Right ventricle myocardium inferior (tissue), 1 donor: ENCODE measurements at places on chromosomes 16 and 17.

DNA sequence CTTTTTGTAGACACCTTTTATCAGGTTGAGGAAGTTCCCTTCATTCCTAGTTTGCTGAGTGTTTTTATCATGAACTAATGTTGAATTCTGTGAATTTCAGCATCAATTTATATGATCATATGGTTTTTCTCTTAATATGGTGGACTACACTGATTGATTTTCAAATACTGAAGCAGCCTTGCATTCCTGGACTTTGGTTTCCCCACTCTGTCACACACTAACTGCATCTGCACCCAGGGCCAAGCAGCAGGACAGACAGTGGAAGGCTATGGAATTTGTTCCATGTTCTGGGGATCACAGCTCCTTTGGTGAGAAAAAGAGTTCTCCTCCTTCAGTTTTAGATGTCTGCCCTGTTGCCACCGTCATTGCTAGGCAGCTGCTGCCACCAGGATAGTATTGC, 7.8 kb downstream of the TERF2 start:
- DNase-seq = no peak

- no peak for DNase-seq
Measured at GRCh38 chr16:47008612-47009011, 35.1 kb upstream of the DNAJA2 start.

DNA sequence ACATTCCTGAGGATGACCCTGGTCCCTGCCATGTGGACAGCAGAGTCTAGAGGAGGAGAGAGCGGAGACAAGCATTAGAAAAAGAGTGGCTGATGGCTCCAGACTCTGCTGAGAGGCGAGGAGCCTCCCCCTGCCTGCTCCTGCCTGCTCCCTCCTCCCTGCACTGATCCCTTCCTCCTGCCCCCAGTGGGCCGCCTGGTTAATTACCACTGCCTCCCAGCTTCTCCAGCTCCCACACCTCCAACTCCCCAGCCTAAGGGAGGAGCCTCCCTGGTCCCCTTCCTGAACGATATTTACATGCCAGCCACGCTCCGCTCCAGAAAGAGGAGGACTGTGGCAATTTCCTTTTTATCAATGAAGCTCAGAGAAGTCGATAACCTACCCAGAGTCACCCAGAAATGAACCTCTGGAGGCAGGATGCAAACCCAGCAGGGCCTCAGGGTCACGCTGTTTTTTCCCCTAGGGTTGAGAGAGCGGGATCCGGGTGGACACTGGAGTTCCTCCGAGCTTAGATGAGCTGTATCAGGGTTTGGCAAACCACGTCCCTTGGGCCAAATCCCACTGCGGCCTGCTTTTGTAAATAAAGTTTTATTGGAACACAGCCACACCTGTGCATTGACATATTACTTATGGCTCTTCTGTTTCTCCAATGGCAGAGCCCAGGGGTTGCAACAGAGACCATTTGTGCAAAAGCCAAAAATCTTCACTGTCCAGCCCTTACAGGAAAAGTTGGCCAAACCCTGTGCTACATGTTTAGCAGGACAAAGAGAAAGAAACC, 27.1 kb upstream of the JPH3 start:
- DNase-seq = no peak

DNA sequence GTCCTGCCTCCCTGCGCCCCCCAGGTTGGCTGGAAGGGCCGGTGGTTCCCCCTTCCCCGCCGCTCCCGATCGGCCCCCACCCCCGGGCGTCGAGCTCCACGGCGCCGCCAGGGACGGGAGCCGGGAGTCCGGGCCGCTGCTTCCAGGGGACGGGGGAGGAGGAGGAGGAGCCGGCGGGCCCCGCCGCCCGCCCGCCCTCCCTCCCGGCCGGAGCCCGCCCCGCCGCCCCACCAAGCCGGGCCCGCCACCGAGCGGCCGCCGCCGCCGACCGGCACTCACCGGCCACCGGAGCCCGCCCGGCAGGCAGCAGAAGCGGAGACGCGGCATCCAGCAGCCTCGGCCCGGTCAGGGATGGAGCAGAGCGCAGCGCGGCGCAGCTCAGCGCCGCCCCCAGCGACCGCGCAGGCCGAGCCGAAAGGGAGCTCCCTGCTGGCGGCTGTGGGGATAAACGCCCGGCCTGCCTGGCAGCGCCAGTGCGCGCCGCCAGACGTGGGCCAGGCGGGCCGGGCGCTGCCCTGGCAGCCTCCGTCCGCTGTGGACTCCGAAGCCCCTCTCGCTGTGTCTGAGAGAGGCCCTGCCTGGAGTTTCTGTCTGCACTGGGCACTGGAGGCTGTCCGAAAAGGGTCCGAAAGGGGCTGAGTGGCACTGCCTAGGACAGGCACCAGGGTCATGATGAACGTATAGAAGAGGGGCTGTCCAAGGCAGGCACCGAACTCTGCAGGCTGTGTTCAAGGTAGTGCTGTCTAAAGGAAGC, at the start of gene MYO18A:
Gene MYO18A, minus strand, starts transcription at position 365 of the 754 bp plus-strand sequence. CDS start 13,458 bp downstream, outside the sequence.
- DNase-seq = peak; percentile 92

DNA sequence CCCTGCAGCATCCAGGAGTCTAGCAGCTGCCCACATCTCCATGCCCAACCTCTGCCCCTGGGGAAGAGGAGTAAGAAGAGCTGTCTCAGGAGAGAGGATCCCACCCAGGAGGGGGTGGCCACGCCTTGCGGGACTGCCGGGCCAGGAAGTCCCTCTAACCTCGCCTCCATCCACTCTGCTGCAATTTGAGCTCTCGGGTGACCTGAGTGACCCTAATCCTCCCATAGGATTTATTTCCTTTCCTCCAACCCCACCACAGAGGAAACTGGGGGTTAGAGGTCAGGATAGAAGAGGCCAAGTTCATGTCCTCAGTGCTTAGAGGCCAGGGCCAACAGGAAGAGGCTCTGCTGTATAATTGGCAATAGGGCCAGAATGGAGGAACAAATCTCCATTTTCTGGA, 22.6 kb upstream of the NGFR start:
- DNase-seq = no peak

DNA sequence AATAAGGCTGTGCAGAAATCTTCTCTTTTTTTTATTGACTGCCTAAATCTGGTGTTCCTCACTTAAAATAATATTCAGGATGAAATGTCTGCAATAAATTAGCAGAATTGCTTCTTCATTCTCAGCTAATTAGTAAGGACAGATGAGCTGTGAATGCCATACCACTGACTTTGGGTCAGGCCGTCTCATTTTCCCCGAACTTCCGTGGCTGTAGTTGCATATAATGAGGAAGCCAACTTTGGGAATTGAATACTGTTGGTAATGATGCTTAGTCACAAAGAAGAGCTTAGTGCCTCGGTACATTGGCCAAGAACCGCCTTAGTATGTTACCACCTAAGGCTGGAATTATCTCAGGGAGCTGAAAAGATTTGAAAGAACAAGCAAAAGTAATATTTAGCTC, 47.6 kb downstream of the NUP93 start:
- DNase-seq = no peak

DNA sequence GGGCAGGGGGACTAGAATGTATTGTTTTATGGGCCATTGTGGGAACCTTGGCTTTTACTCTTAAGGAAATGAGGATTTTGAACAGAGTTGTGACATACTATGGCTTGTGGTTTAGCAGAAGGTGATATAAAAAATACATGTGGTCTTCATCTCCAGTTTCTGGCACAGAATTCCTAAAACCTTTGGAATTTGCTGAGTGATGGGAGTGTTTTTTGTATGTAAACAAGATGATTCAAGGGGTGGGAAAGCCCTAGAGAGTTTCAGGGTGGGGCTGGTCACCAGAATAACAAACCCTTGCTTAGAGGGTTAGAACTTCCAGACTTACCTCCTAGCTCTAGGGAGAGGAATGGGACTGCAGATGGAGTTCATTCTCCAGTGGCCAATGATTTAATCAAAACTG, 316.1 kb downstream of the PHKB start:
- no peak for DNase-seq

DNA sequence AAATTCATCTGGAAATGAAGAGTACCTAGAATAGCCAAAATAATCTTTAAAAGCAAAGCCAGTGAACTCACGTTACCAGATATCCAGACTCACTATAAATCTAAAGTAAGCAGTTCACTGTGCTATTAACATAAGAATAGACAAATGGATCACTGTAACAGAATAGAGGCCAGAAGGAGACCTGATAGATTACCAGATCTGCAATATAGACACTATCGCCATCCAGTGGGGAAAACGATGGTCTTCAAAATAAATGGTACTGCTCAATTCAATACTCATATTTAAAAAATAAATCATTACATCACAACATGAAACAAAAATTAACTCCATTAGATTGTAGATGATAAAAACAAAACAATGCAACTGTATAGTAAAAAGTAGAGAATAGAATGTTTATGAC, 158.6 kb upstream of the CDH8 start:
- DNase-seq = no peak

- no peak for DNase-seq
Measured at GRCh38 chr17:39484178-39484577, 22.9 kb downstream of the CDK12 start.

GRCh38 chr17:27247071-27247957, 46.6 kb upstream of the WSB1 start:
- peak; percentile 78 for DNase-seq

DNA sequence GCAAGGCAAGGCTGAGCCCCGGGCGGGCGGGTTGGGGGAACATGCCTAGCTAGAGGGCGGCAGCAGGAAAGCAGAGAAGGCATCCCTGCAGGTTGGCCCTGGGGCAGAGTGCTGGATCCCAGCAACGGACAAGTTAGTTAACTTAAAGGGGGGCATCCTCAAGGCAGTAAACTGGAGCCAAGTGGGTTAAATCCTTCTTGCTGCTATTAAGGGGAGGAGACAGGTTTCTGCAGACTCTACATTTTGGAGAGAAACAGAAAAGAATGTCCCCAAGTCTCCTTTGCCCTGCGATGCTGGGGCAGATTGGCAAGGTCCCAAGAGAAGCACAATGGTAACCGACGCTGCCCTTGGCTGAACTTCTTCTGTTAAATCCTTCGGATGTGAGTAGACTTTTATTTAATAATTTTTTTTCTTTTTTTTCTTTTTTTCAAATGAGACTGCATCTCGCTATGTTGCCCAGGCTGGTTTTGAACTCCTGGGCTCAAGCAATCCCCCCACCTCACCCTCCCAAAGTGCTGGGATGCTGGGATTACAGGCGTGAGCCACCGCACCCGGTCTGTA, 14.0 kb downstream of the ATP5PD start:
- DNase-seq = no peak

DNA sequence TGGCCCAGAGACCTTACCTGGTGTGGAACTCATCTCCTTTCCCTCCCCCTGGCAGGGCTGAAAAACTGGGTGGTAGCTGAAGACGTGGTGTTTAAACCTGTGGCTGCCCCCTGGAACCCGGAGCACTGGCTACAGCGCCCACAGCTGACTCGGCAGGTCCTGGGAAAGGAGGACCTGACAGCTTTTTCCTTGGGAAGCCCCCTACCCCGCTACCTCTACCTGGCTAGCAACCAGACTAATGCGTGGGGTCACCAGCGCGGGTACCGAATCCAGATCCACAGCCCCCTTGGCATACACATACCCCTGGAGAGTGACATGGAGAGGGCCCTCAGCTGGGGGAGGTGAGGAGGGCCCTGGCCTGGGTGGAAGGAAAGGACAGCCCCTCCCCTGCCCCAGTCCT, 2.0 kb upstream of the AOC3 start:
- DNase-seq = no peak

GRCh38 chr16:57828272-57829161, 26.2 kb upstream of the KIFC3 start:
- DNase-seq = no peak

- DNase-seq = no peak
Measured at GRCh38 chr17:73503560-73503959, 140.7 kb downstream of the SDK2 start.

DNA sequence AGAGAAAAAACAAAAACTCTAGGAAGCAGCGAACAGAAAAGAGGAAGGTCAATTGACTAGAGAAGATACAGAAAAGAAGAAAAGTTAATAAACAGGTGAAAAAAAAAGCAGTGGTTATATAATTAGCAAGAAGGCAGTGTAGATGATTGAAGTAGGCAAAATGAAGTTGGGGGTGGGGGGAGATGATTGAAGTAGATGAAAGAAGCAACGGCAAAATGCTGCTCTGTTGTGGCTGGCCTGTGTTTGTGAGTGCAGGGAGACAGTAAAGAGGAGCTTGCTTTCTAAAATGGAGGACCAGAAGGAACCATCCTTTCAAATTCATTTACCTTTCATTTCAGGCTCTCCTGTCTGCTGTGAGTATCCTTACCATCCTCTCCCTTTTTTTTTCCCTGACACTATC, 3.6 kb downstream of the EVI2B start:
- no peak for DNase-seq

- DNase-seq = no peak
Measured at GRCh38 chr17:59941131-59941530, 23.4 kb downstream of the RNFT1 start.

DNA sequence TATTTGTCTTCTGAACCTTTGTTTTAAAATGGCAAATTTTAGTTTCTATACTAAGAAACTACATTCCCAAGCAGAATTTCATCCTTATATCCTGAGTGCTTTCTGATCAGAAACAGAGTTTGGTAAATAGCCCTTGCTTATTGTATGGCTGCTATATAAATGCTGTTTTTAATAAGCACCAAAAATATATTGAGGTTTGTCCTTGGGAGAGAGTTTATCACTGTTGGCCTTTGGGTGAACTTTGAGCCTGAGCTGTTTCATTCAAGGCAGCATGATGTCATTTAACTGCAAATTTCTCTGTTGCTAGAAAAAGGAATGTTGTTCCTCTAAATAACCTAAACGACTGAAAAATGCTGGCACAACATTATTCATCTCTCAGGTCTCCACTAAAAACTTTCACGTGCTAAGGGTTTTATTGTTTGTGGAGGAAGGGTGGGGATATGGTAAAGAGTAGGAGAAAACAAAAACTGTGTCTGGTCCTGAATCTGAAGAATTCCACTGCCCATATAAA, 334.3 kb upstream of the TBX2 start:
- DNase-seq = no peak

DNA sequence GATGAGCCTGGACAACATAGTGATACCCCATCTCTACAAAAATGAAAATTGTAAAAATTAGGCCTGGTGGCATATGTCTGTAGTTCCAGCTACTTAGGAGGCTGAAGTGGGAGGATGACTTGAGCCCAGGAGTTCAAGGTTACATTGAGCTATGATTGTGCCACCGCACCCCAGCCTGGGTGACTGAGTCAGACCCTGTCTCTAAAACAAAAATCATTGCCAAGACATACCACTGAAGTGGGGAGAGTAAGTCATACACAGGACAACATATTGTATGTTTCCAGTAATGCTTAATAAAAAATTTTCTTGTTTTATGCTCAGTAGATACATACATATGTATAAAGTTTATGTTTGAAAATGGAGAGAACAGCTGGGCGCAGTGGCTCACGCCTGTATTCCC, 39.2 kb downstream of the NDE1 start:
- DNase-seq = no peak

GRCh38 chr17:56896968-56897359, 16.9 kb downstream of the TRIM25 start:
- DNase-seq = no peak

GRCh38 chr16:27723711-27724481, 174.0 kb downstream of the KATNIP start:
- DNase-seq = no peak

- no peak for DNase-seq
Measured at GRCh38 chr17:55575058-55575636, 63.9 kb upstream of the SMIM36 start.

DNA sequence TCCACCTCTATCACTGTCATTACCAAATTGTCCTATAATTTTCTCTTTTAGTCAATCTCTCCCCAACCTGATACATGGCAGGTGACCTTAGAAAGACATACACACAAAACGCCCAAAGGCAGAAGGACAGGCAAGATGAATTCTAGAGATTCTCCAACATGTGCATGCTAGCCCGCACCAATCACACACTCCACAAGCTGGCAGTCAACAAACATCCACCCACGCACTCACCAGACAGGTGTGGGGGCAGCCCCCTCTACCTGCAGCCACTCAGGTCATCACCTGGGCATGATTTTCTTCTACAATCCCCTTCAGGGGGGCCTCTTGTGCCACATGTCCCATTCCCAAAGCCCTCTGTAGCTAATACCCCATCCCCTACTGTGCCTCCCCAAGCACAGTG, 9.5 kb downstream of the MPP2 start:
- no peak for DNase-seq
